Activated CD4-positive, alpha-beta T cell treated with anti-CD3 and anti-CD28 coated beads, Interleukin-2, amount 50 U/mL, for 1 hour (primary cell): ENCODE measurements at places on chromosomes 13 and 19.

GRCh38 chr13:99311748-99312492, 4.7 kb upstream of the GPR183 start:
- no peak for DNase-seq

GRCh38 chr19:32396046-32396652, 9.4 kb upstream of the DPY19L3 start:
- DNase-seq, result no peak

DNA sequence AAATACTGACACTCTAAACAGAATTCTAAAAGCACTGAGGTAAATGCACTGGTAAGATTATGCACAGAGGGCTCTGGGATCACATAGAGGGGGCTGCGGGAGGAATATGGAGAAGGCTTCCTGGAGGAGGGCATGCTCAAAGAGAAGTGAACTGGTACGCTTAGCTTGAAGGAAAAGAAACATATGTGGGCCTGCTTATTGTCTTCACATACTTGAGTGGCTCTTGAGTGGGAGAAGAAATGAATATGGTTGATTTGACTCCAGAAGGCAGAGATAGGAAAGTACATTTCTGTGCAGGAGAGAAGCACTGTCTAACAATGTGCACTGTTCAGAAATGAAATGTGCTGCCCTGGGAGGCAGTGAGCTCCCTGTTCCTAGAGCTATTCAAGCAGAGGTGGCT, 91.1 kb downstream of the KL start:
- no peak for DNase-seq

- DNase-seq, result no peak
Observed at GRCh38 chr19:50269653-50270052, 59.5 kb downstream of the KCNC3 start.

DNA sequence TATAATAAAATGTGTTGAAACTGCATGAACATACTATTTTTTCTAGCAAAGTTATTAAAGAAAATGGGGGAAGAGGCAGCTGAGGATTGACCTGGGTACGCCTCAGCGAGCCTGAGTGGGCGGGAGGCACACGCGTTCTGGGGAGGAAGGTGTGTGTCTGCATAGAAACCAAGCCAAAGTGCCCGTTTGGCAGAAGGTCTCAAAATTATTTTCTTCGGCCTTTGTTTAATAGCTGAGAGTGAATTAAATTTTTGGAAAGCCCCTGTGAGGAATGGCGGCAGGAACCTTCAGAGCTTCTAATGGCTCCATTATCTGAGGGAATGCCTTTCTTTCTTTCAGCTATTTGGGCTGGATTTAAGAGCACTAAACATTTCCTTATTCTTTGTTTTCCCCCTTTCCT, 5.2 kb downstream of the ZIC2 start:
- no peak for DNase-seq

DNA sequence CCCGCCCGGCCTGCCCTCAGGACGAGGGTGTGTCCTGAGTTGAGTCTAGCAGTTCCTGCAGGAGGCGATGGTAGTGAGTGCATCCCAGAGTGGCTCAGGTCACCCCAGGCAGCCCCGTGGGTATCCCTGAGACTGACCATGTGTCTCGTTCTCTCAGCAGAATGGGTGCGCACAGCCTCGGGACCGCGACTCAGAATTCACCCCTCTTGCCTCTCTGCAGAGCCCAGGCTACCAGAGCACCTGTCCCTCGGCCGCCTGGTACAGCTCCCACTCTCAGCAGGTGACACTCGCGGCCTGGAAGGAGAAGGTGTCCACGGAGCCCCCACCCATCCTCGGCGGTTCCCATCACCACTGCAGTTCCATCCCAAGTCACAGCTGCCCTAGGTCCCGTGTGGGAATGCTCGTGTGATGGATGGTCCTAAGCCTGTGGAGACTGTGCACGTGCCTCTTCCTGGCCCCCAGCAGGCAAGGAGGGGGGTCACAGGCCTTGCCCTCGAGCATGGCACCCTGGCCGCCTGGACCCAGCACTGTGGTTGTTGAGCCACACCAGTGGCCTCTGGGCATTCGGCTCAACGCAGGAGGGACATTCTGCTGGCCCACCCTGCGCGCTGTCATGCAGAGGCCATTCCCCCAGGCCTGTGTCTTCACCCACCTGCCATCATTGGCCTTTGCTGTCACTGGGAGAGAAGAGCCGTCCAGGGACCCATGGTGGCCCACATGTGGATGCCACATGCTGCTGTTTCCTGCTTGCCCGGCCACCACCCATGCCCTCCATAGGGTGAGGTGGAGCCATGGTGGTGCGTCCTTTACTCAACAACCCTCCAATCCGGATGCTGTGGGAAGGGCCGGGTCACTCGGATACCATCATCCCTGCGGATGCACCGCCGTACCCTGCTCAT, 87.1 kb upstream of the MCF2L start:
- no peak for DNase-seq

DNA sequence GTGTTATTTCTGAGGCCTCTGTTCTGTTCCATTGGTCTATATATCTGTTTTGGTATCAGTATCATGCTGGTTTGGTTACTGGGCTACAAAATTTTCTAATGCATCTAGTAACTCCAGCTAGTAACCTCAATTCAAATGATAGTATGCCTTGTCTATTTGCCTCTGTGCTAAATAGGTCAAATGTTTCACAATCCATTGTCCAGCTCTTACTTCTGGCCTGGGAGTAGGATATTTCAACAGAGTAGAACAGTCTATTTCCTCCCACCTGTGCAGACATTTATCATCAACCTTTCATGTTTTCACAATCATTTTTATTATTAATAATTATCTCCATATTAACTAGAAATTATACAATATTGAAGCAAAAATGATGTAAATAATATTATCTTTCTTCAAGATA, 18.1 kb upstream of the NDFIP2 start:
- no peak for DNase-seq

DNA sequence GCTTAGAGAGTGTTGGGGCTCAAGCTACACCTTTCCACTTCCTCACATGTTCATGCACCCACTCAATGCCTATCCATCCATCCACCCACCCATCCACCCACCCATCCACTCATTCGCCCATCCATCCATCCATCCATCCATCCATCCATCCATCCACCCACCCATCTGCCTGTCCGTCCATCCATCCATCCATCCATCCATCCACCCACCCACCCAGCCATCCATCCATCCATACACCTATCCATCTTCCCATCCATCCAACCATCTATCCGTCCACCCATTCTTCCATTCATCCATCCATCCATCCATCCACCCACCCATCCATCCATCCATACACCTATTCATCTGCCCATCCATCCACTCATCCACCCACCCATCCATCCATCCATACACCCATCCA, 13.1 kb upstream of the HOMER3 start:
- no peak for DNase-seq

DNA sequence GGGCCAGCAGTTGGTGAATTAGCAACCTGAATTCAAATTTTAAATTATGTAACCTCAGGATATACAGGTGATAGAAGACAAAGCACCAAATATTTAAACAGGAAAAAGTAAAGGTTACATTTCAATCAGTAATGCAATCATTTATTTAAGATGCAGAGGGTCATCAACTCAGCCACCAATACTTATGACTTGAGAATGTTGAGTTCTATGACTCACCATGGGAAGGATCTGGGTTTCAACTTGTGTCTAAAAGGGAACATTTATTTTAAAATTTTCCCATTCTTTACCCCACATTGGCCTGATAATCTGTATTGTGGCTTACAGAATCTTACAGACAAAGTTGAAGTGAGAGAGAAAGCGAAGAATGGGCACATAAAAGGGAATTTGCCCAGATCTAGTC, 418.0 kb downstream of the NDFIP2 start:
- no peak for DNase-seq

DNA sequence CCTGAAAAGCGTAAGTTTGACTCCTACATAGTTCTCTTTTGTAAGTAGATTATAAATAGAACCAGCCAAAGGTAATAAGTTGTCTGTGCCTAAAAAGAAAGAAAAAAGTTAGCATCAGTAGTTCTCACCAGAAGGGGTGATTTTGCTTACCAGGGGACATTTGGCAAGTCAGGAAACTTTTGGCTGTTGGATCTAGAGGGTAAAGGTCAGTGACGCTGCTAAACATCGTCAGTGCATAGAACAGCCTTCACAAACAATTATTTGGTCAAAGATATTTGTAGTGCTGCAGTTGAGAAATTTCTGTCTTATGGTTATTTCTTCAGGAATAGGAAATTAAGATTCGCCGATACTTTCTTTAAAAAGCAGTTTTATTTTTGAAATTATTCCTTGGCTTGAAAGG, 2.0 kb downstream of the USPL1 start:
- no peak for DNase-seq

DNA sequence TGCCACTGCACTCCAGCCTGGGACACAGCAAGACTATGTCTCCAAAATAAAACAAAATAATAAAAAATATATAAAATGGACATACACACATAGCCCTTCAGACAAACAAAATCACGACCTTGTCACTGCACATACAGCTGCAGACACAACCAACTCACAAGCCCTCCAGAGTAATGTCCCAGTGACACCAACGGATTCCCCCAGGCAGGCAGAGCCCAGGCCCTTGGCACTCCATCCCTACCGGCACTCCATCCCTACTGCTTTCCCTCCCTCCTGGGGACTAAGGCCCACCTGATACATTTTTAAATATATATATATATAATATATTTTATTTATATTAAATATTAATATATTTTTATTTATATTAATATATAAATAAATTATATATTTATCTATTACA, 18.5 kb downstream of the ZNF101 start:
- DNase-seq, result no peak
